CD8-positive, alpha-beta memory T cell (primary cell): ENCODE measurements at places on chromosomes 16 and 17. TPM values are rescaled to one million over a fixed set of nuclear protein-coding genes. Genes with fewer than 3 reads are reported as not detected.

DNA sequence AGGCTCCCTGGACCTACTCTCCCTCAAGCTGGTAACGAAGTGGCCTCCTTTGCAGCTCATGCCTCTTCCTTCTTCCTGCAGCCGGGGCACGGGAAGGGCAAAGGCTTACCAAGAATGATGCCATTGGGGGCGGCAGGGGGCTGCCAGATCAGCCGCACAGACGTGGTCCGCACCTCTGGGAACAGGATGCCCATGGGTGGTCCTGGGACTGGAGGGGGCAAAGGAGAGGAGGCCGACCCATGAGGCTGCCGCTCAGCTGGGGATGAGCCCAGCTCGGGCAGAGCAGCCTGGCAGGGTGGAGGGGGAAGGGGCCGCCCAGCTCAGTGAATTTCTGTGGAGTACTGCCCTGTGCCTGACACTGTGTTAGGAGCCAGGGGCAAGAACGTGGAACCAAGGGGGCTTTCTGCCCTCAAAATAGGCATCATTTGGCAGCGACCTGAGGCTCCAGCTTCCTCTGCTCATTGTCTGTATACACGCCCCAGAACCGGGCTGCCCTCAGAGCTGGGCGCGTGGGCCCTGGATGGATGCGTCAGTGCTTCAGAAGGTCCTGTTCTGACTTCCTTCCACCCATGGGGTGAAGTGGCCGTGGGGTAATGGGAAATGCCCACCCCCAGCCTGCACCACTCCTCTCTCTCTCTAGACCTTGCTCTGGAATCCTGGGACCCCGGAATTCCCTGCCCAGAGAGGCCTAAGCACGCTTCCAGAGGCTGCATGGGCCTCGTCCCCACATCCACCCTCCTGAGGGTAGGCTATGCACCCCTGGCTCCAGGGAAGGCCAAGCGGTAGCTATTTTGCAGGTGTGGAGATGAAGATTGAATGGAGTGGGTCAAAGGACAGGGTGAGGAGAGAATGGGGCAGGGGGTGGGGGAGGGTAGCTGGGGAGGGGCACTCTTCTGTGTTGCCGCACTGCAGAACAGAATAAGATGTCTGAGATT lies 79.8 kb upstream of the CDC42EP4 start:
- no peak for DNase-seq

- no peak for DNase-seq
Observed at GRCh38 chr17:71107136-71107535, 937.8 kb downstream of the KCNJ2 start.

- DNase-seq, result no peak
Observed at GRCh38 chr17:60077672-60078519, 825 bp downstream of the HEATR6 start.

DNA sequence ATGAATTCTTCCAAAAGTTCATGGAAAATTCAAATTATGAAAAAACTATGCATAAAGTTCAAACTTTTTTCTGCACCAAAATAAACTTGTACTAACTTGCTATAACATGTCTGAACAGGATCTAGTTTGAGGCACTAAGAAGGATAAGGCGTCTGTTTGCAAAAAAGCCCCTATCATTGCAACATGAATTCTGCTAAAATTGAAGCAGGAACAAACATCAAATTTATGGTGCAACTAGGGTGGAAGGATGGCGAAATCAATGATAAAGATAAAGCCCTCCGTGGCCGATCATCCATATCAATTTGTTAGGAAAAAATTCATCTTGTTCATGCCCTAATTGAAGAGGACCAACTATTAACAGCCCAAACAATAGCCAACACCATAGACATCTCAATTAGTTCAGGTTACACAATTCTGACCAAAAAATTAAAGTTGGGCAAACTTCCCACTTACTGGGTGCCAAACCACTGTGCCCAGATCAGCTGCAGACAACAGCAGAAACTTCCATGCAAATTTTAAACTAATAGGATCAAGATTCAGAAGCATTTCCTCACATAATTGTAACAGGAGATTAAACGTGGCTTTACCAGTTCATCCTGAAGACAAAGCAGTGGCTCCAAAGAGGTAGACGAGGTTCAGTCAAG lies 12.9 kb downstream of the IL21R start:
- no peak for DNase-seq

GRCh38 chr16:12311309-12311708 lies 334.8 kb downstream of the SNX29 start:
- no peak for DNase-seq

DNA sequence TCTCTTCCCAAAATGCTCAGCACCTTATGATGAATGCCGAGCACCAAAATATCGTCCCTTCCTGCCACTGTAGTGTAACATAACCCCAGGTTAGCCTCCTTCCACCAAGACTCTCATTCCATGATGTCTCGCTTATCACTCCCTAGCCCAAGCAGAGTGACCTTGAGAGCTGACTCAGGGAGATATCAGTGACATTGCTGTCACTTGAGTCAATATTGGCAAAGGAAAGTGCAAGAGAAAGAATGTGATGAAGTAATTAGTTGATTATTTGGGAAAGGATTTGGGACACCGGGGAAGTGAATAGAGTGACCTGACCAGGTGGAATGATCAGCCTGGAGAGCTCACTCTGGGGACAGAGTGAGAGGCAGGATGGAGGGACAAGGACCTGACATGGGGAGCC lies 2.6 kb upstream of the ANKFN1 start:
- no peak for DNase-seq

DNA sequence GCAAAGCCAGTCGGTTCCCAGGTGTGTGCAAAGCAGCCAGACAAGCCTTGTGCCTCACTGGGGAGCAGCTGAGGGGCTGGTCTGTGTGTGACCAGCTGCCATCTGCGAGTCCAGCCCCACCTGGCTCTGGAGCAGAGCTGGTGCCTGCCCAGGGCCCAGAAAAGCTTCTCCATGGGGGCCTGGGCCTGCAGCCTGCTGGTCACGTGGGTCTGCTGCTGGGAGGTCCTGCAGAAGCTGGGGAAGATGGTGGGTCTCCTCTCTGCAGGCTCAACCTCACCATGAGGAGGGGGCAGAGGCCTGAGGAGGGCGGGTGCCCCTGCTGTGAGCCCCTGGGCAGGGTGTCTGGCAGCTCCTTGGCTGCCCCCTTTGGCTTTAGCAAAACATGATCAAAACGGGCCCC lies 71.9 kb downstream of the ENGASE start:
- DNase-seq, result no peak

- DNase-seq, result no peak
Observed at GRCh38 chr17:60720763-60721531, 43.3 kb downstream of the BCAS3 start.

DNA sequence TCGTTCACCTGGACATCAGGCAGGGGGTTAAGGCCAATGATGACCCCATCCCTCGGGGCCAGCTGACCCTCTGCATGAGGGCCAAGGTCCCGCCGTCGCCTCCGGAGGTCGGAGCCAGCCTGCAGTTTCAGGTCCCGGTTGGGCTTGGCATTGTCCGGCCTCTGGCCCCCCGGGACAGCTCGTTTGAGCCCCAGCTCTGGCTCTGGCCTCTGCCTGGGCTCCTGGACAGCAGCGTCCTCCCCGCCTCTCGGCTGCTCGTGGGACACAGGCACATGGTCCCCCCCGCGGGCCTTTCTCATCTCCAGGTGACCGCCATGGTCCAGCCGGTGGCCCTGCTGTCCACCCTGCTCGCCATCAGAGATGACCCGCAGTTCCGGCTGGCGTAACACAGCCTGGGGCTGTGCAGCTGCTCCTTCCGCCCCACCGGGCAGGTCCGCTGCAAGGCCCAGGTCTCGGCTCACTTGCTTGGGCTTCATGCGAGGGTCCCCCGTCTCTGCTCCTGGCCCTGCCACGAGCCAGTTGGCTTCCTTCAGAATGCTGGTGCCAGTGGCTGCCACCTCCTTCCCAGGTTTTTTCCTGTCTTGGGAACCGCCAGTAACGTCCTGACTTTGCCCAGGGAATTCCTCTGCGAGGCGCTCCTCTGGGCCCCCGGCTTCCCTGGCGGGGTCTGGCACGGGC lies 6.7 kb downstream of the NDUFAF8 start:
- no peak for DNase-seq

DNA sequence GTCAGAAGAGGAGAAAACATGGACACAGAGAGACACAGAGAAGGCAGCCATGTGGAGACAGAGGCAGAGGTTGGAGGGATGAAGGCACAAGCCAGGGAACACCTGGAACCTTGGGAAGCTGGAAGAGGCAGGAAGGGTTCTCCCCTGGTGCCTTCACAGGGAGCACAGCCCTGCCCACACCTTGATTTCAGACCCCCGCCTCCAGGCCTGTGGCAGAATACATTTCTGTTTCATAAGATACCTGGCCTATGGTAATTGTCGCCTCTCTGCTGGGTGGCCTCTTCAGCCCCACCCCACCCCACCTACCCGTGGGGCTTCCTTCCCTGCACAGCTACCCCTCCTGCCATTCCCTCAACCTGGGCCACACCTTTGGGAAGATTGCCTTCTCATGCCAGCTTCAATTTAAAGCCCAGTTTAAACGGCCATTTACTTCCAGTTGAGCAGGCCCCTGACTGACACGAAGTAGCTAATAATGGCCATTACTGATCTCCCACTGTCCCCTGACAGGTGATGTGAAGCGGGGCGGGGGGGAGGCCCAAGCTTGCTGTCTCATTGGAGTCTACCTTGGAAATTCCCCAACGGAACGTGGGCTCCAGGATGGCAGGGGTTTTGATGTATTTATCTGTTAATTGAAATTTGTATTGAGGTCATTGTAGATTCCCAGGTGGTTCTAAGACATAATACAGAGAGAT lies 291.7 kb upstream of the FOXF1 start:
- no peak for DNase-seq

DNA sequence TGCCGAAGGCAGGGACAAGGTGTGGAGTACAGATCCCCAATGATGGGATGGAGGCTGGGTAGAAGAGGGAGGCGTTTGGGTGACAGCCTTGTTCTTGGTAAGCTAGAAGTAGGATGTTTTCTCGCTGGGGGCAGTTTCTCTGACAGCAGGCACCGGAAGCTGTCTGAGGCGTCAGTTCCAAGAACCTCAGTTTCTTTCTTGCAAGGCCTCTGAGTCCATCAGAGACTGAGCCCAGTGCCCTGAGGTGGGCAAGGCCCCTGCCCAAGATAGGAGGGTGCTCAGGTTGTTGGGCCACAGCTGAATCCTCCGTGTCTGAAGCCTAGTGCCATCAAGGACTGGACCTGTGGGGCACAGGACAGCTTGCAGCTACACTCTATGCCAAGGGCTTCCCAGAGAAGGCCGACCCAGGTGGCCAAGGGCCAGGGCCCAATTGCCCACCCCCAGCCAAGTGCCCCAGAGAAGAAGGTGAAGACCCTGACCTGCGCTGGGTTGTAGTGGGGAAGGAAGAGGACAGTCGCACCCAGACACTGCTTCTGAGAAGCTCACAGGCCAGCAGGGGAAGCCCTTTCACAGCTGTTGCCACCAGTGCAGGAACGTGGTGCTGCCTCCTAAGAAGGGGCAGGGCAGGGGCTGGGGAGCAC lies 13.1 kb downstream of the CYB5D2 start:
- DNase-seq, result no peak

DNA sequence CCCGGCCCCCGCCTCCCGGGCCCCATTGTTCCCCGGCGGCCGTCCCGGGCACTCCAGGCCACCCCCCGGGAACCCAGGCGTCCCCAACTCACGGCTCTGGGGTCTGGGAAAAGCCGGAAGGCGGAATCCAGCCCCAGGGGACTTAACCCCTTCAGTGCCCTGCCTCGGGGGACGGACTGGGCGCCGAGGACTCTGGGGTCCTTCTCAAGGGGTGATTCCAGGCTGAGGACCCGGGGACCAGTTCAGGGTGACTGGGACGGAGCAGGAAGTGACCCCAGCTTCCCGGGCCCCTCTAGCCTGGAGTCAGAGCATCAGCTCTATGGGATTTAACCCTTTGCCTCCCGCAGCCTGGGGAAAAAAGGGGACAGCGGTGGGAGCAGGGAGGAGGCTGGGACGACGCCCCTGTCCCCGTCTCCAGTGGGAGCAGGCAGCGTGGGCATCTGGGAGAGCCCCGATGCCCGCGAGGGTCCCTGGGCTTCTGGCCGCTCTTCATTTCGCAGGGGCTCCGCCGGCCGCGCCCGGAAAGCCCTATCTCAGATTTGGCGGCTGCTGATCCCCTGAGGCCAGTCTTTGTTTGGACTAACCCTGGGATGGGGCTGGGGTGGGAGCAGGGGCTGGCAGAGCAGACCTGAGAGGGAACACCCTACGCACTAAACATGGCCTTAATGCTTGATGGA lies at the start of gene ZNF629:
ZNF629 (minus strand) TSS at position 270 of the 677 bp plus-strand sequence. CDS start 2,723 bp downstream, outside the sequence.
- DNase-seq, result no peak

GRCh38 chr17:40574292-40574691 lies 9.0 kb upstream of the CCR7 start:
- no peak for DNase-seq

Gene ETV4
- total RNA-seq, result 5.3 TPM

Gene GNAO1
- total RNA-seq, result 2.5 TPM

Gene APOBR
- total RNA-seq, result 7.7 TPM

Gene KCNJ12
- total RNA-seq, result not detected
